ENCODE measurements at places on chromosomes 5 and 9. TPM values are rescaled to one million over a fixed set of nuclear protein-coding genes. Genes with fewer than 3 reads are reported as not detected.
A peak's percentile ranks its signal among the peaks of the same experiment; 100 is the strongest.

- no peak overlapping the region for H3K4me3 ChIP-seq
- H3K27ac ChIP-seq = no peak overlapping the region
- no peak for DNase-seq
- no peaks in the 10 kb centered on the region for H3K27me3 ChIP-seq
- H3K4me1 ChIP-seq = no peaks in the 10 kb centered on the region
These were observed 141.0 kb downstream of the PBX3 start for GRCh38 chr9:125888211-125888610.

Gene SLC27A6
- not detected for total RNA-seq

- peak within 1 kb of the TSS; percentile 38 for H3K27ac ChIP-seq
- no peaks in the 10 kb centered on the region for H3K36me3 ChIP-seq
- H3K27me3 ChIP-seq = no peaks in the 10 kb centered on the region
These were observed at the start of gene SPAAR for GRCh38 chr9:35909274-35909673. SPAAR (plus strand) TSS chr9:35909490; CDS start chr9:35910464, 974 bp downstream.

Gene LRRC19
- not detected for total RNA-seq

DNA sequence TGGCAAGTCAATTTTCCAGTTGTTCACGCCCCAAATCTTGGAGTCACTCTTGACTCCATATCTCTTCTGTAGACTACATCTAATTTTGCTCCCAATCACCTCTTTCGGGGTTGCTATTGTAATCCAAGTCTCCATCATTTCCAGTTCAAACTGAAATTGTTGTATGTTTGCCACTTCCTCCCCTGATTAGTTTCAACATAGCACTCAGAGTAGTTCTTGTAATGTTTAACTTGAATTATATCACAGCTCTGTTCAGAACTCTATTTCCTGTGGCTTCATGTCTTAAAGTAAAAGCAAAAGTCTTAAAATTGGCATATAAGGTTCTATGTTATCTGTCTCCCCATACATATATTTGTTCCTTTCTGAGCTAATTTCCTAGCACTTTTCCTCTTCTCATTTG is 348.5 kb upstream of the RIOK2 start:
- DNase-seq = no peak
- H3K36me3 ChIP-seq = no peaks in the 10 kb centered on the region
- no peaks in the 10 kb centered on the region for H3K4me1 ChIP-seq
- no peaks in the 10 kb centered on the region for H3K27me3 ChIP-seq

DNA sequence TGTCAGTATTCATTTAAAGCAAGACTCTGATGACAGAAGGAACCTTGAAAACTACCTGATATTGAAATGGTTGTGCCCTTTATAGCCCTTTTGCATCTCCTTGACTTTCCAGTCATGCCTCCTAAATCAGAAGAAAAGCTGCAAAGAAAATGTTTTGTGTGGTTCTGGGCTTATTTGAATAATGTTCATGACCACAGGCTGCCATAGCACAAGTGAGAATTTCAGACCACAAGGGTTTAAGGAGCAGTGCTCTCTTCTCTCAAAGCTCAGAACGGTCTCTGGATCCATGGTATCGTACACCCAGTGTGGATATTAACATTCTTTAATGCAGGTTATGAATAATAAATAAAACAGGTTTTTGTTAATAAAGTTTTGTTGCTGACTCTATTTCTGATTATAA is 54.2 kb downstream of the GPR107 start:
- no peak overlapping the region for H3K27ac ChIP-seq
- H3K4me1 ChIP-seq = no peaks in the 10 kb centered on the region
- peaks cover 1% of the 10 kb centered on the region for H3K36me3 ChIP-seq
- no peak overlapping the region for H3K4me3 ChIP-seq
- H3K27me3 ChIP-seq = no peaks in the 10 kb centered on the region

Gene CDKN2B-AS1
- total RNA-seq = 1.2 TPM

DNA sequence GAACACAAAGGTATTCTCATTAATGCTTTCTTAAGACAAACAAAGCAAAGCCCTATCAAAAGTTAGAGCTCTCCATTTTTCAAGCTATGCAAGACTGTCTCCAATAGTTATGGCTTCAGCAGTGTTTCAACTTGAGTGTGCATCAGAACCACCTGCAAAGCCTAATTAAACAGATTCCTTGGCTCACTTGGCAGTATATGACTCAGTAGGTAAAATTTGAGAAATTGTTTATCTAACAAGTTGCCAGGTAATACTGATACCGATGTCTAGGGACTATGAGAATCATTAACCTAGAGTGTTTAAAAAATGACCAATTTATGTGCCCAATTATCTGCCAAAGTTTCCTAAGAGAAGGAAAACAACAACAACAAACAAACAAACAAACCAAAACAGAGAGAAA is 60.3 kb upstream of the PARP8 start:
- no peaks in the 10 kb centered on the region for H3K36me3 ChIP-seq
- H3K4me3 ChIP-seq = no peak overlapping the region
- H3K27me3 ChIP-seq = no peaks in the 10 kb centered on the region

Gene ADCY2
- total RNA-seq = not detected

- no peak overlapping the region for H3K27ac ChIP-seq
- DNase-seq = no peak
- no peaks in the 10 kb centered on the region for H3K36me3 ChIP-seq
- no peak overlapping the region for H3K4me3 ChIP-seq
These were observed 24.4 kb downstream of the SLC6A7 start for GRCh38 chr5:150214289-150214688.

Data from Caco-2 (cell line).